ENCODE measurements at places on chromosomes 11 and 22. TPM values are rescaled to one million over a fixed set of nuclear protein-coding genes. Genes with fewer than 3 reads are reported as not detected.

DNA sequence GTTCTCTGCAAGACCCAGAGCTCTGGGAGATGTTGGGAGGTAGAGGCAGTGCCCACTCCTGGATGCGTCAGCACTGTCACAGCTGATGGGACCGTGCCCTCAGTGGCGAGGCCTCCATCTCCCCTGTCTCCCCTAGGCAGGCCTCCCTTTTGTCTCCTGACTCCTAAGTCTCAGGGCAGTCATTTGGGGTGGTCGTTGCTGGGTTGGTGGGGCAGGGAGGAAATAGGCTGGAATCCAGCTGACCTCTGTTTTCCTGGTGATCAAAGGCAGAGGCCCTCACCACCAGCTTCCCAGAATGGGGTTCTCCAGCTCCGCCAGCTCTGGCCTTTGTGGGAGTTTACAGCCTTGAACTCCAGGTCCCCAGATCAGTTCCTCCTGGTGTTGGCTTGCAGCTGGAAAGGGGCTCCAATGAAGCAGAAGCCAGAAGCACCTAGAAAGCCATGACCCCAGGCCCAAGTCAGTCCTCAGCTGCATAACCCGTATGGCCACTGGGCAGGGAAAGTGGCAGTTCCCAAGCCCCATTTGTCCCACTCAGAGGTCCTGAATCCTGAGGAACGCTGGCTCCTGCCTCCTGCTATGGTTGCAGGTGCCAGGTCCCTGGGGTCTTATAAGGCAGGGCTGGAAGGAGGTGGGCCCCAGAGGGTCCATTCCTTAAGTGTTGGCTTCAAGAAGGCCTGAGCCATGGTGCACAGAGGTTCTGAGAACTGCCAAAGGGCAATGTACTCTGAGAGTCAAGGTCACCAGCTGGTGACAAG lies 7.3 kb upstream of the FXYD2 start:
- no peak for DNase-seq

DNA sequence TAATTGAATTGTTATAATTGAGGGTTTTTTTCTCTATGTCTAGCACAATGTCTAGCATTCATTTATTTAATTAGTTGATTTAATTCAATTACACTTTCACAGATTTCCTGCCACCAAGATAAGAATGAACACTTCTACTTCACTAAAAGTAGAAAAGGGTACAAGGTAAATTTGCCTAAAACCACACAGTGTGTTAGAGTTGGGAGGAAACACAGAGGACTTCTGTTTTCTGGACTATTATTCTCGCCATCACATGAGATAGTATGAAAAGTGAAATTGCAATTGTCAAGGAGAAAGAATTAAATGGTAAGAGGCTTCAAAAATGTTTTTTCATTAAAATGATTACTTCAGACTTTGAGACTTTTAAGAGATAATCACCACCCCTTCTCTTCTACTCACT lies 109.5 kb downstream of the ETS1 start:
- no peak for DNase-seq

GRCh38 chr22:44592126-44592823 lies 94.2 kb upstream of the RTL6 start:
- no peak for DNase-seq

- DNase-seq: no peak
Observed at GRCh38 chr11:23041001-23041503, 180.8 kb upstream of the CCDC179 start.

DNA sequence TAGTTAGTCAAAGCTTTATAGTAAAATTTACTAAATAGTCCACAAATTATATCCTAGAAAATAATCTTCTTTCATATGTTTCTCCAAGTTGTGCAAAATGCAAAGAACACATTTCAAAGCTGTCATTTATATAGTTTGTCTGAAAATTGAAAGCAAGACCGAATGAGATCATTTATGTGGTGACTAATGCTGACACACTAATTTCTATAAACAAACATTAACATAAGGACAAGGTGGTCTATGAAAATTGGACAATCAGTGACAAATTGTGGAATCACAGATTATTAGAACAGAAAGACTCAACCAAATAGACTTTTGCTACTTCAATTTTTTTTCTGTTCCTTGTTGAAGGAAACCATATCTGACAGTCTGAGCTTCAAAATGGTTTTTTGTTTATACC lies 1056.1 kb downstream of the LRRC4C start:
- no peak for DNase-seq

- DNase-seq: no peak
Observed at GRCh38 chr11:35962369-35963138, 18.7 kb downstream of the LDLRAD3 start.

IGSF22 gene
- polyA plus RNA-seq: not detected

OR5A1 gene
- polyA plus RNA-seq: not detected

ENTHD1 gene
- not detected for polyA plus RNA-seq

POGLUT3 gene
- polyA plus RNA-seq: not detected

TBX10 gene
- not detected for polyA plus RNA-seq

OR51B2 gene
- not detected for polyA plus RNA-seq

All from muscle of arm (tissue), 14 donors.